IMR-90 (cell line): ENCODE measurements at places on chromosomes 2 and 18. TPM values are rescaled to one million over a fixed set of nuclear protein-coding genes. Genes with fewer than 3 reads are reported as not detected.

DNA sequence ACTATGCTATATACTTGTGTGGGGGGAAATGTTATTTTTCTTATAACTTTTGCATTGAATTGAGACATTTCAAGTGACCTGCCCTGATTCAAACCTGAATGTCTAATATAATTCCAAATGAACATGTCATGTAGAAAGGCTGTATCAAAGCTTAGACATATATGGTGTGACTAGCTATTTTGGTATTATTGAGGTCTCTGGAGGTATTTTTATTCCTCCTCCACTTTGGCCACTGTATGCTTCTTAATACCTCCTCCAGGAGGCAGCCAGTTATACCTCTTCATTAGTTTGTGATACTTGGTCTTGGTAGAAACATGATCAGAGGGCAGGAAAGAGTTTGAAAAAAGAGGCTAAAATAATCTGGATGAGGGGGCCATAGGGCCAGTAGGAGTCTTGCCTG lies 217.1 kb downstream of the TCF4 start:
- DNase-seq = peak; percentile 11

- DNase-seq = peak; percentile 29
Measured at GRCh38 chr2:85071096-85071495, 62.1 kb upstream of the TCF7L1 start.

DNA sequence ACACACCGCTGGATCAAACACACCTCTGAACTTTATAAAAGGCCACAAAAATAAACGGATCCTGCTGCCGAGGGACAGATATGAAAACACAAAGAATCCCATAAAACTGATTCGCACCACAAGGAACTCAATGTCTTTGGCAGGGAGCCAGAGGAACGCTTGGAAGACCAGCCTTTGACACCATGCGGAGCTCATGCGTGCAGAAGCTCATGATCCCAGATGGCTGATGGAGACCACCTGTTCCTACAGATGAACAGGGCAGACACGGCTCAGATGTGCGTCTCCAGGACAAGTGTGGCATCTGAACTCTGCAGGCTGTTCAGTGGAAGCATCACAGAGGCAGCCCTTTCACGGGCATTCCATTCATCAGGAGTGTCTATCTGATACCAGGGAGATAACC lies 24.9 kb downstream of the COPS9 start:
- DNase-seq = peak; percentile 0

DNA sequence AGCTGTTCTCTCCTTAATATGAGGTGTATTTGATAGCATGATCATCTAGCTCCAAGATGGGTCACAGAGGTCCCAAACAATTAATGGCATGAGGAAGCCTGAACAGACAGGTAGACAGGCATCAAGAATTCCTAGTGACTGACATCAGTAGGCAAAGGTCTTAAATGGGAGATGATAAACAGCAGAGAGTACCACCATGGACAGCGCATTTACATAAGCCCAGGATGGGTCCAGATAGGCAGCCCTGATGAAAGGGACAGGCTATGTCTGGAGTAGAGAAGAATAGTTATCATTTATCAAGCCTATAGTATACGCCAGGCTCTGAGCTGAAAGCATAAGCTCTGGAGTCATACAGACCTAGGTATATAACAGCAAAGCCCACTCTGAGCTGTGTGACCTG lies 434.7 kb upstream of the SETBP1 start:
- no peak for DNase-seq

- DNase-seq = peak; percentile 79
Measured at GRCh38 chr18:74689251-74689650, 91.6 kb downstream of the ZNF407 start.

DNA sequence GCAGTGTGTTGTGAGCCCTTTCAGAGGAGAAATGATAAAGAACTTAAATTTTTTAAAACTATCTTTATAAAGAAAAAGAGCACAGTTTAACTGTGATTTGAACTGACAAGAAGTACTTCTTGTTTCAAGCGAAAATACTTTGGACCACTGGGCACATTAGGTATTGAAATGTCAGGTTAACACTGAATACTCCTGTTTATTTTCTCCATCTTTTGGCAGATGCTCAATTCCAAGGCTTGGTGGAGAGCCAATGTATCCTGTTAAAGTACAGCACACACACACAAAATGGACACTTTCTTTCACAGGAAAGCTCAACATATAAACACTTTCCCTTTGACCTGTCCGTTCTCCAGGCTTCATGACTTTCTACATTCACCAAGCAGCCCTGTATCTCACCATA lies 32.6 kb upstream of the SP3 start:
- peak; percentile 62 for DNase-seq

- DNase-seq = no peak
Measured at GRCh38 chr18:49050452-49050851, 99.7 kb upstream of the SMAD7 start.

DNA sequence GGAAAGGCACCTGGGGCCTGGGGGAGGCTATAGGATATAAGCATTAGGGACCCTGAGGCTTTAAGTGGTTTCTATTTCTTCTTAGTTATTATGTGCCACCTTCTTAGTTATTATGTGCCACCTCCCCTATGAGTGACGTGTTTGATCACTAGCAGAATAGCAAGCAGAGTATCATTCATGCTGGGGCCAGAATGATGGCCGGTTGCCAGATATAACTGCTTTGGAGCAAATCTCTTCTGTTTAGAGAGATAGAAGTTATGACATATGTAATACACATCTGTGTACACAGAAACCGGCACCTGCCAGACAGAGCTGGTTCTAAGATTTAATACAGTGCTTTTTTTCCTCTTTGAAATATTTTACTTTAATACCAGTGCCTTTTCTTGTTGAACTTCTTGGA lies 29.4 kb downstream of the LIPG start:
- no peak for DNase-seq

DNA sequence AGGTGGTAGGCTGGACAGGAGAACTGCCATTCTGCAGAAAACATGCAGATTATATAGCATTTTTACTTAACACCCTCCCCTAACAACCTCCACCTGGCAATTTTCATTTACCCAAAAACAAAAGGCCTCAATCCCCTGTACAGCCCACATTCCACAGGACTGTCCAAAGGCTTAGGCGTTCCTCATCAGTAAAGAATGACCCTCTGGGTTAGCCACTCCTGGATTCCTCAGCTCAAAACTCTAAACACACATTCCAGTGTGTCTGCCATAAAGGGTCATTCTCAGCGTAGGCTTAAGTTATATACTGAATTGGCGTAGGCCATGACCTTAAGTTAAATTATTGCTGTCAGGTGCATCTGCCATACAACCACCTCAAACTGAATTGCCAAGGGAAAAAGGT lies 261.8 kb upstream of the CHAC2 start:
- DNase-seq = peak; percentile 33

GRCh38 chr2:130957915-130958314 lies 121.2 kb downstream of the ARHGEF4 start:
- DNase-seq = no peak

GRCh38 chr2:192741889-192742288 lies 547.2 kb upstream of the TMEFF2 start:
- DNase-seq = no peak

GRCh38 chr2:101732199-101732598 lies 34.7 kb downstream of the MAP4K4 start:
- no peak for DNase-seq

DNA sequence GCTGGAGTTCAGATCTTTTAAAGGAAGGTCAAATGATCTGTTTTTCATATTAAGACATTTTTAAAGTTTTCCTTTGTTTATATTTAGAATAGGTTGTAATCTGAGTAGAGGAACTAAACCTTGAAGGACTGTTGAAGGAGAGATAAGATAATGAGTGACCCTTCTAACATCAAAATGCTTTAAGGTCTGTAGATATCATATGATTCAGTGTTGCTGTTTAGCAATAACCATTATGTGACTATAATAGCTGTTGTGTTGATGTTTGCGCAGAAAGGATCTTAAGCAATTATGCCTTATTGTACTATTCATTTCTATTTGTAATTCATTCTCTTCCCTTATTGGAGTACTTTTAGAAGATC lies 60.0 kb downstream of the SLC16A14 start:
- no peak for DNase-seq

- DNase-seq = no peak
Measured at GRCh38 chr2:20972792-20973565, 70.9 kb downstream of the APOB start.

DNA sequence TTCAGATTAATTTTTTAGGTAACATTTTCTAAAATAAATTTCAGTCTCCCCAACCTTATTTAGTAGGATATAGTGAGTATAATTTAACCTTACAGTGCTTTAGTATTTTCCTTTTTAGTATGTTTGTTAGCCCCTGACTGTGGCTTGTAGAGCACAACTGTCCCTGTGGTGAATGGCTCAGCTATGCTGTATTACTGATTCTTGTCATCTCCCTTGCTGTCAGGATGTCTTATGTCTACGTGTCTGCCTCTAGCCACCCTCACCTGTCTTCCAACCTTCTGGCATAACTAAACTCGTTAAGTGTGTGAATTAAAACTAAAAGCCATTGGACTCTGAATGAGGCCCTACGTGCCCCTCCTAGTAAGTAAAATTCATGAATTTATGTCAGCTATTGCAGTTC lies 18.4 kb downstream of the MRPS9 start:
- DNase-seq = no peak

Gene SNORC
- total RNA-seq = under 0.01 and 0.28 TPM in 2 replicates

Gene NEB
- under 0.01 TPM in 2 replicates for total RNA-seq

Gene SPRED2
- 4.7 and 4.8 TPM in 2 replicates for total RNA-seq

Gene ERICH2
- not detected in 2 replicates for total RNA-seq

Gene CRYBA2
- total RNA-seq = not detected in 2 replicates

Gene ZC3H8
- 0.18 and 1.7 TPM in 2 replicates for total RNA-seq
